ENCODE measurements at places on chromosomes 1 and 21. TPM values are rescaled to one million over a fixed set of nuclear protein-coding genes. Genes with fewer than 3 reads are reported as not detected.
A peak's percentile ranks its signal among the peaks of the same experiment; 100 is the strongest.

DNA sequence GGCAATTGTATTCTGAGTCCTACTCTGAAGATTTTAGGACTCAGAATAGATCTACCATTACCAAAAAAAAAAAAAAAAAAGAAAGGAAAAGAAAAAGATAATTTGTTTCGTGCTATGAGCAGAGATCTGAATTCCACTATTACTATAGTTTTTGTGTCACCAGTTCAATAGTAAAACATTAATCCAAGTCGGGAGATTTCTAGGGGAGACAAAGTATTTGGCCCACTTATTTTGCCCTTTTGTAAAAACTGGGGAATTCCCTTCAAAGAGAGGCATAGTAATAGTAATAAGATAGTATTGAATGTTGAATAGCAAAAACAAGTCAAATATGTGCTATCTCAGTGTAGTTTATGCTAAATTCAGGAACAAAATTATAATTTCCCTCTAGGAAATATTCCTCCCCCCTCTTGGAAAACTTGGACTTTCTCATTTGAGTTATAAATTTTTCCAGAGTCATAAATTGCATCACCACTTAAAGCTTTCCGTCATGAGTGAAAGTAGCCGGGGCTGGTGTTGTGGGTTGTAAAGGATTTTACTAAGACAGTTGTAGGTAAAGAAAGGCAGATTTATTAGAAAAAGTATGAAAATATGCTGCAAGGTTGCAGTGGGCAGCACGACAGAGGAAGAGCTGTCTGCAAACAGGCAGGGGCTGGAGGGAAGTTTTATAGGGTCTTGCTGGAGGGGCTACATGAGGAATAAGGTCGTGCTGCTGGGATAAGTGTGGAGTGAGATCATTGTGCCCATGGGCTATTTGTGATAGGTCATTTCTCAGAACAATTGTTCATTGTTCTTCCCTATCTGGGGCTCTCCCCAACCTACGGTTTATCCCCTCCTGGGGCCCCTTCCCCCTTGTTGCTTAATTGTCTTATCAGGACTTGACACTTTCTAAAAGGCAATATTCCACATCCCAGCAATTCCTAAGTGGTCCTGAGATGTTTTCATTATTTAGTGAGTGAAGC, 1009.9 kb downstream of the PLA2G4A start:
- no peak for DNase-seq

GRCh38 chr1:171055966-171056643, 34.6 kb upstream of the FMO3 start:
- peak; percentile 57 for DNase-seq

DNA sequence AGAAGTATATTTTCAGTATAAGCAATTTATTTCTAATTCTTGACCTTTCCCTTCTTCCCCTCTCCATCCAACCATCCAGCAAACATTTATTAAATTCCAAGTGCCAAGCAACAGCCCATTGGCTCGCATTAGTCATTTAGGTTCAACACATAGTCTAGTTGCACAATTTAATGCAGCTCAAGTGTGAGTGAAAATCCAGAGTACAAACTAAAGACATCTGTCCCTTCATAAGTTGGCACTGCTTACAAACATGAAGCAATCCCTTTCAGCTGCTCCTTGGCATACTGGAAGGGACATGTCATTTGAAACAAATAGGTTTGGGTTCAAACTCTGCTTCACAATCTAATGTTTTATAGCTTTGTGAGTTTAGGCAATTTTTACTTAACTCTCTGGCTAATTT, 10.7 kb downstream of the CASQ2 start:
- DNase-seq, result no peak

DNA sequence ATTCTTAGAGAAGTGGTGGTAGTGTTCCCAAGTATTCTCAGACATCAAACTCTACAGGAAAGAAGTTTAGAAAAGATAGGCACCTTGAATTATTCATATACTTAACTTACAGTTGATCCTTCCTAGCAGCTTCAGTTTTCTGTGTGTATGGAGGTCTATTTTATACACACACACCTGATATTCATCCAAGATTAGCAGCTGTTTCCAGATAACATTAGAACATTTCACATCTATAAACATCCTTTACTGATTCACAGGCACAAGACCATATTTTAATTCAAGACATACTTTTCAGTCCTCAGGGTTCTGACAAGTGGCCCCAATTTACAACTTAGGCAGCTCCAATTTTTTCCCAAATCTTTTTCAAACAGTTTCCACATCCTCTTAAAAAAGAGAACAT, 287.8 kb upstream of the USP25 start:
- no peak for DNase-seq

- DNase-seq, result peak; percentile 33
Measured at GRCh38 chr21:43204638-43205037, 35.8 kb downstream of the CRYAA start.

The EXTL1 gene
- total RNA-seq, result not detected

The IFI16 gene
- total RNA-seq, result 128 TPM

All from mesenteric fat pad (tissue), 1 donor.